Activated T-helper 2 cell treated with anti-CD3 and anti-CD28 coated beads, Interferon-gamma antibody, Interleukin-2, Interleukin-4, amounts not matched to agents 10 μg/mL and 5 μg/mL and 100 μg/mL, durations not matched to agents 14 hours and 24 hours and 36 hours (primary cell): ENCODE measurements at places on chromosomes 2 and 18. TPM values are rescaled to one million over a fixed set of nuclear protein-coding genes. Genes with fewer than 3 reads are reported as not detected.

IL1RL1 gene
- total RNA-seq: 10.7 and 11.1 TPM in 2 replicates

PPP3R1 gene
- total RNA-seq: 77.3 and 78.6 TPM in 2 replicates

GRCh38 chr2:9462313-9462712 is 12.0 kb upstream of the IAH1 start:
- H3K36me3 ChIP-seq: peaks cover 61% of the 10 kb centered on the region
- H3K27me3 ChIP-seq: no peaks in the 10 kb centered on the region
- peaks cover 8% of the 10 kb centered on the region for H3K4me1 ChIP-seq
- DNase-seq: no peak
- H3K4me3 ChIP-seq: no peak overlapping the region

DNA sequence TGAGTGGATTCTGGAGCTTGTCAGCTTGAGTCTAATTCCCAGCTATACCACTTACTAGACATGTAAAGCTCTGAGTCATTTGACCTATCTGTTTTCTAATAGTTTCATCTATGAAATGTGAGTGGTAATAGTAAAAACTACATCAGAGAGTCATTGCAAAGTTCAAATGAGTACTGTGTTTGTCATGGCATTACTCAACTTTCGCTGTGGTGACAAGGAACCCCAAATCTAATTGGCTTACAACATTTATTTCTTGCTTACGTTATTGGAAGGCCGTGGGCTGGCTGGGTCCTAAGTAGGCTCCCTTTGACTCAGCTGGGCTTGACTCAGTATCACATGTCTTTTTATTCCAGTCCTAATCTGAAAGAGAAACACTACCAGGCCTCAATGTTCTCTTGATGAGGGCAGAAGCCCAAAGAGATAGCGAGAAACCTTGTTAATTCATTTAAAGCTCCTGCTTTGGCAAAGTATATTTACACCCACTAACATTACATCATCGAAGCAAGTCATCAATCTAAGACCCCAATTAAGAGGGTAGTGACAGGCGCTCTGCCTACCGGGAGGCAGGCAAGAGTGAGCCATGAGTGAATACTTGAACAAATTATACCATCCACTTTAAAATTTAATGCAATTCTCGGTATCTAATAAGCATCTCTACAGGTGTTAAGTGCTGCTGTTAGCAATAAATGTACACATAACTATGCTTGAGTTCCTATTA is 431.8 kb upstream of the SPHKAP start:
- DNase-seq: no peak
- H3K4me1 ChIP-seq: no peaks in the 10 kb centered on the region
- H3K27ac ChIP-seq: no peak overlapping the region
- no peaks in the 10 kb centered on the region for H3K36me3 ChIP-seq
- H3K4me3 ChIP-seq: no peak overlapping the region
- no peaks in the 10 kb centered on the region for H3K27me3 ChIP-seq

DNA sequence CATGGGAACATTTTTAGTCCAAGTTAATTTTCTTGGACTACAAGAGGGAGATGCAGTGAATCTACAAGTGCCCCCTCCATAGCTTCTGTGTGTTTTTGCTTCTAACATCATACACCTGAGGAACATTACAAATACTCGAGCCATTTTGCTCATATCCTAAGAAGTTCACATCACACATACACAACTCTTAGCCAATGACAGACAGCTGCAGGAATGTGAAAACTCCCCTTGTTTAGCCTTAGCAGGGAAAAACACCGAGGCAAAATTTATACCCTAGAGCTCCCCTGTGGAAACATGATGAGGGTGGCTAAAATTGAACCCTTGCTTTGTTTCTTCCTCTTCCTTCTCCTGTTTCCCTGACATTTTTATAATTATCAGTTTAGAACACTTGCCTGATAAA is 928.3 kb upstream of the NRXN1 start:
- H3K27ac ChIP-seq: no peak overlapping the region
- H3K36me3 ChIP-seq: no peaks in the 10 kb centered on the region
- H3K4me1 ChIP-seq: no peaks in the 10 kb centered on the region
- H3K4me3 ChIP-seq: no peak overlapping the region
- DNase-seq: no peak
- no peaks in the 10 kb centered on the region for H3K27me3 ChIP-seq

- H3K27me3 ChIP-seq: no peaks in the 10 kb centered on the region
- peaks cover 78% of the 10 kb centered on the region for H3K36me3 ChIP-seq
- H3K27ac ChIP-seq: peak within 1 kb of the TSS; percentile 97
- peak within 1 kb of the TSS; percentile 90 for H3K4me3 ChIP-seq
Measured at GRCh38 chr2:27370026-27370815, at the start of the genes EIF2B4 and SNX17. Gene EIF2B4 (minus strand): TSS chr2:27370338. CDS start chr2:27370314, 24 bp downstream. Gene SNX17 (plus strand): TSS chr2:27370616. CDS start chr2:27370744, 128 bp downstream.

GRCh38 chr18:44681076-44681970 is 635 bp downstream of the SETBP1 start:
- no peaks in the 10 kb centered on the region for H3K36me3 ChIP-seq
- no peak overlapping the region for H3K4me3 ChIP-seq

GRCh38 chr2:223797811-223798721 is 39.3 kb downstream of the AP1S3 start:
- no peak overlapping the region for H3K4me3 ChIP-seq
- peaks cover 13% of the 10 kb centered on the region for H3K4me1 ChIP-seq
- DNase-seq: no peak
- H3K27ac ChIP-seq: no peak overlapping the region
- H3K27me3 ChIP-seq: peaks cover 2% of the 10 kb centered on the region
- H3K36me3 ChIP-seq: no peaks in the 10 kb centered on the region

GRCh38 chr2:43872151-43872550 is 33.4 kb downstream of the ABCG8 start:
- H3K4me3 ChIP-seq: no peak overlapping the region
- H3K27me3 ChIP-seq: peaks cover 8% of the 10 kb centered on the region
- no peak overlapping the region for H3K27ac ChIP-seq
- H3K36me3 ChIP-seq: no peaks in the 10 kb centered on the region
- H3K4me1 ChIP-seq: no peaks in the 10 kb centered on the region
- no peak for DNase-seq

DNA sequence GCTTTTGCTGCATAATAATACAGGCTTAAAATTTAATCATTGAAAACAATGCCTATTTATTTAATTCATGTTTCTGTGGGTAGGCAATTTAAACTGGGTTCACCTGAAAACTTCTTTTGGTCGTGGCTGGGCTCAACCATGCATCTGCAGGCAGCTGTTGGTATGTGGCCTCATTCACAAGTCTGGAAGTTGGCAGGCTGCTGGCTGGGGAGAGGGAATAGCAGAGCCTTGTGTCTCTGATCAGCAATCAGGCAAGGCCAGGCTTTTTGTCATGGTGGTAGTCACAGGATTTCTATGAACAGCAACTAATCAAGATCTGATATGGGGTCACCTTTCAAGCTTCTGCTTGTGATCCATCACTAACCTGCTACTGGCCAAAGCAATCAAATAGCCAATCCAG is 130.1 kb upstream of the KCNJ3 start:
- no peaks in the 10 kb centered on the region for H3K4me1 ChIP-seq
- no peaks in the 10 kb centered on the region for H3K27me3 ChIP-seq
- no peak for DNase-seq
- H3K36me3 ChIP-seq: no peaks in the 10 kb centered on the region
- H3K27ac ChIP-seq: no peak overlapping the region

GRCh38 chr2:157336137-157337010 is 10.8 kb upstream of the ERMN start:
- peaks cover 6% of the 10 kb centered on the region for H3K36me3 ChIP-seq
- H3K4me3 ChIP-seq: no peak overlapping the region
- no peak for DNase-seq
- H3K4me1 ChIP-seq: peaks cover 35% of the 10 kb centered on the region
- no peak overlapping the region for H3K27ac ChIP-seq
- no peaks in the 10 kb centered on the region for H3K27me3 ChIP-seq

- H3K27ac ChIP-seq: no peak overlapping the region
- H3K4me3 ChIP-seq: no peak overlapping the region
- H3K4me1 ChIP-seq: peaks cover 31% of the 10 kb centered on the region
- H3K27me3 ChIP-seq: no peaks in the 10 kb centered on the region
- no peak for DNase-seq
Measured at GRCh38 chr2:39379643-39380524, 57.2 kb downstream of the MAP4K3 start.

DNA sequence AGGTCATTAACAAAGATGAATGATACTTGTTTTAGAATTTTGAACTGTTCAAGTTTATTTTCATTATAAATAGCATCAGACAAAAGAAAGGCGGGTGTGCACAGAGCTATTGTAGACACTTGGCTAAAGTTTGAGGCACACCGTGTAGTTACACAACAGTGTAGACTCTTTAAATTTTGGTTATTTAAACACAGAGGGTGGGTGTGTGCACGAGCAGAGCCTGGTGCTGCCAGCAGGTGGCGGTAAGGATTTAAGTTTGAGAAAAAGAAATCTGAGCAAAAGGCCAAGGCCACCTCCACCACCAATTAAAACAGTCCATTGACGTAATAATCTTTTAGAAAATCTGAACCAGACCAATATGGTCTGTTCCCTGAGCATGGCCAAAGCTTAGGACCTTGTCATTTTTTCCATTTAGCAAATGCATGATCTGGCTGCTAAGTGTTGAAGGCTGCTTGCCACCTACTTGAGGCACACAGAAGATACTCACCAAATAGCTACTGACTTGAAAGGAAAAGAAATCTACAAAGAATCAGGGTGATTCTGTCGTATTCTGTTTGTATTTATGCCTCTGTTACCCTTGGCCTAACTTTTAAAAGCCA is 14.3 kb downstream of the COPS7B start:
- H3K4me1 ChIP-seq: peaks cover 2% of the 10 kb centered on the region
- peak; percentile 19 for DNase-seq
- H3K27ac ChIP-seq: no peak overlapping the region
- H3K36me3 ChIP-seq: peaks cover 45% of the 10 kb centered on the region

DNA sequence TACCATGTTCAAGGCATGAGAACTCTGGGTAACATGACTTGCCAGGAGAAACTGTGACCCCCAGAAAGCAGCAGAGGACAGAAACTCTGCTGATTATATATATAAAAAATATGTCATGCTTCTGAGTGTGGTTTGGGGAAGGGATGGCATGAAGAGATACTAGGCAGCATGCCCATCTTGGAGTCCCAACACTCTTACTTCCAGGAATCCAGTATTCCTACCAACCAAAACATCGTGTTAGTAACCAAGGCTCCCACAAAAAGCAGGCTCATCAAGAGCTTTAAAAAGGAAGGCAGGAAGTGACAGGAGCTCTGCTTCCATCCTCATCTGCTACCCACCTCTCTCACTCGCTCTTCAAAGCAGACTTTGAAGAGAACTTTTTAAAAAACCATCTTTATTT is 31.6 kb upstream of the TWIST2 start:
- H3K4me3 ChIP-seq: no peak overlapping the region
- no peaks in the 10 kb centered on the region for H3K4me1 ChIP-seq
- DNase-seq: no peak
